ENCODE measurements at places on chromosomes 2 and 18.

- DNase-seq = no peak
These were observed 28.5 kb upstream of the MLPH start for GRCh38 chr2:237458519-237458918.

DNA sequence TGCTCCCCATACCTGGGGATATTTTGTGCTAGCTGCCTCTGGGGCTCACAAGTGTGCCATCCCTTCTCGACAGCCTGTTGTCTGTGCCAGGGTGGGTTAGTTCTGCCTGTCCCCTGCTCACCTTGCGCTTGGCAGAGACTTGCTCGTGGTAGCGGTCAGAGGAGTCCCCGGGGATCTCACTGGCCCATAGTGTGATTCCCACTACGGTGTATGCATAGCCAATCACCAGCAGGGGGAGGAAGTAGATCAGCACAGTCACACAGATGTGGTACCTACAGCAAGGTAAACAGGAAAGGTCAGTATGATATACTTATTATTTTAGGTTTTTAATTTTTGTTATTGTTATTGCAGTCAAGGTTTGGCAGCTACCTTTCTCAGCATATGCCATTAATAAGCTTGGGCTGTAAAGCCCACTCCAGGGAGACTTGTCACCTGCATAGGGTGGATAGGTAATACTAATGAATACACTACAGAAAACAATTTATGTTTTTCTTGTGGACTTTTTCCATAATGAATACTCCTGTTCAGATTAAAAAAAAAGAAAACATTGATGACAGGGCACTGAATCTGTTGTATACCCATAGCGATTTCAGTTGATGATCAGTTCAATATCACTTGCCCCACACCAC, 95.2 kb downstream of the POLE4 start:
- no peak for DNase-seq

DNA sequence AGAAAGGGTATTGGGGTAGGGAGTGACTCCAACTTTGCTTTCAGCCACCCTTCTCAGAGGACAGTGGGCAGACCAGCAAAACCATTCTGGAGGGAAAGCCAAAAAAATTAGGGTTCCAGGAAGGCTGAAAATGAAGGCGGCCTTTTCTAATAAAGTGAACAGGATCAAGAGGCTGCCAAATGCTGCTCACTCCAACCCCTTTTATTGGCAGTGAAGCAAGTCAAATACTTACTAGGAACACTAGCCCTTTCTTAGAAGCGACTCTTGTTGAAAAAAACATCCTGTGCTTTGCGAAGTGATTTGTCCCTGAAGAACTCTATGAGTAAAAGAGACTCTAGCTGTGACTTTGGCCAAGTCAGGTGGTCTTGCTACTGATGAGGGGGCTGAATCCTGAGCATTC, 83.6 kb upstream of the CYP1B1 start:
- no peak for DNase-seq

- no peak for DNase-seq
These were observed 49.7 kb downstream of the BABAM2 start for GRCh38 chr2:27940090-27940671.

GRCh38 chr2:218006741-218007140, 3.9 kb upstream of the TNS1 start:
- DNase-seq = no peak

DNA sequence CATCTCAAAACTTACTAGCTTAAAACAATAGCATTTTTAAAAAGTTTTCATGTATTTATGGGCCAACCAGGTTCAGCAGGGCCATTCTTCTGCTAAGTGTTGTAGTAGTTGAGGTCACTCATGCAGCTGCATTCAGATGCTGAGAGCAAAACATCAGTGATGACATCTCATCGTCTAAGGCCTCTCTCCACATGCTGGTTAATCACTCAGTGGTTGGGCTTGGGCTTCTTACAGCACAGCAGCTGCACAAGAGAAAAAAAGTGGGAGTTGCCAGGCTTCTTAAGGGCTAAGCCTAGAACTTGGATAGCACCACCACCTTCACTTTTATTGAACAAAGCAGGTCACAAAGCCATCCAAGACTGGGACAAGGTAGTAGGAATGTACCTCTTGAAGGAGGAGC, 190.3 kb downstream of the IRS1 start:
- no peak for DNase-seq

DNA sequence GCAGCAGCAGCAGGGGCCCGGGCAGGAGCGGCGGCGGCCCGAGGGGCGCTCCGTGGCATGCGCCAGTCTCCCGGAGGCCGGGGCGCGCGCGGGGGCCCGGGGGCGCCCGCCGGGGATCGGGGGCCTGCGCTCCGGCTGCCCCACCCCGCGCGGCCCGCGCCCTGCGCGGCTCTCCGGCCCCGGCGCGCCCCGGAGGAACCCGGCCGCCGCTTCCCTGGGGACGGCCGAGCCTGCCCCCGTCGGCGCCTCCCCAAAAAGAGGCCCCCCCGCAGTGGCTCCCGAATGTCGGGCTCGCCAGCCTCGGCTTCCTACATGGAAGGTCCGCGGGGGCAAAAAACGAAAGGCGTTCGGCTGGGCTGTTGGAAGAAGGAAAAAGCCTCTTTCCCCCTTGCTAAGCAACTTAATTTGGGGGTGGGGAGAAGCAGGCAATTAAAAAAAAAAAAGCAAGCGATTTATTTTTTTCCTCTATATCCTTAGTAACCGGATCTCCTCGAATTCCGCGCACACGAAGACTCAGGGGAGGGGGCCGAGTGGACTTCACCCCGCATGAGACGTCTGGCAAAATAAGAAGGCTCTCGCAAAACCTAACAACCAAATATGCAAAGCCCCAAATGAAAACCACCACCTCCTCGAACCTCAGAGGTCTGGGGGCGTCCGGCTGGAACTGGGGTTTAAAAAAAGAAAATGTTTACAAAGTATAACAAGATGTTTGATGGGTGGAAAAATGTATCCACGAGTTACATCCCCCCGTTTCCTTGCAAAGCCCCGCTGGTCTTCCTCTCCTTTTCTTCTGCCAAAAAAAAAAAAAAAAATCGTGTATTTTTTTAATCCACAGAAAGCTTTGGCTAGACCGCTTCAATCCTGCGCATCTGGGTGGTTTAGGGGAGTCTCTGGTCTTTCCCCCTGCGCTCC, at the start of gene SMAD7:
SMAD7 (minus strand) TSS at position 430 of the 912 bp plus-strand sequence. CDS start 541 bp downstream, outside the sequence.
- DNase-seq = no peak

DNA sequence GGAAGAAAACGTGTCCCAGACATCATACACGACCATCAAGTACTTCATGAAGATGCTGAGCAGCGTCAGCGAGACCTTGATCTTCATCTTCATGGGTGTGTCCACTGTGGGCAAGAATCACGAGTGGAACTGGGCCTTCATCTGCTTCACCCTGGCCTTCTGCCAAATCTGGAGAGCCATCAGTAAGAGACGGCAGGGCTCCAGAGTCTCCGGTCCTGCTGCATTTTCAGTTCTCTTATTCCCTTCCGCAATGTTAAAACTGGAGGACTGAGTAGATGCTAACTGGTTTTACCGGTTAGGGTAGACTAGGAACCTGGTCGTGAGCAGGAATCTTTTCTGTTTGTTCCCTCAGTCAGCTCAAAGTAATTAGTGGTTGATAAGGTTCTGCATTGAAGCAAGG, 32.3 kb downstream of the SLC9A4 start:
- no peak for DNase-seq

DNA sequence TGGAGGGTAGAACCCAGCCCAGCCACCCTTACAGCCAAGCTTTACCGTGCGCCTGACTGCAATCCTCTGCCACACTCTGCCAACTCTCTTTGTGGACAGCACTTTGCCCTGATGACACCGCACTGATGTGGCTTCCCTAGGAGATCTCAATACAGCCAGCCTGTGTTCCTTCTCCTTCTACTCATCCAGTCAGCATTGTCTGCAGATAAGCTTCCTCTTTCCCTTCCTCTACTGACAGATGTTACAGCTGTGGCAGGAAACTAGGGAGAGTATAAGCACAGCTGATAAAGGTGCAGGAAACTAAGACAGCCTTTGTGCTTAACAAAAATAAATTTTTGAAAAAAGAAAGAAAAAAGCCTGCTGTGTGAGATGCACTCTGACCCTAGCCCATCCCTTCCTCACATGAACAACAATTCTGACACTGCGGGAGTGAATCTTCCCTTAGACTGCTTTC, 25.0 kb downstream of the CEP68 start:
- no peak for DNase-seq

DNA sequence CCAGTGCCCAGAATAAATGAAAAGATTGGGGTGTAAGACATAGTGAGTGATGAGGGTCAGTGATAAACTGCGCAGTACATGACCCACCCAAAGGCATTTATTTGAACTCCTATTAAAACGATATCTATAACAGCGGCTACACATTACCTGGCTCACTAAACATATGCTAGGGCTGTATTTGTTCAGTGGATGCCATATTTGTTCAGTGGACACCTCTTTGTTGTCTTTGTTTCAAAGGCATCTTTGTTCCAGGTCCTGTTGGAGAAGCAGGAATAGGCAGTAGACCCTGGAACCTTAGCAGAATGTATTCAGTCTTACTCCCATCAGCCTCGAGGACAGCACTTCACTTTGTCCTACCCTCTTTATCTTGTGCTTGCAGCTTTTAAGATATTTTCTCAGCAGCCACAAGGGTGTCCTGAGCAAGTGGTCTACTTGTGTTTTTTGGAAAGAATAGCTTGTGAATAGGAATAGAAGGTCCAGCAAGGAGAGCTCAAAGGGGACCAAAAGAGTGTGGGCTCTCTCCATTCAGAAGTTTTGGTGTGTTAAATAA, 650.8 kb upstream of the FANCL start:
- DNase-seq = no peak

GRCh38 chr2:191376981-191377629, 131.9 kb downstream of the MYO1B start:
- no peak for DNase-seq

DNA sequence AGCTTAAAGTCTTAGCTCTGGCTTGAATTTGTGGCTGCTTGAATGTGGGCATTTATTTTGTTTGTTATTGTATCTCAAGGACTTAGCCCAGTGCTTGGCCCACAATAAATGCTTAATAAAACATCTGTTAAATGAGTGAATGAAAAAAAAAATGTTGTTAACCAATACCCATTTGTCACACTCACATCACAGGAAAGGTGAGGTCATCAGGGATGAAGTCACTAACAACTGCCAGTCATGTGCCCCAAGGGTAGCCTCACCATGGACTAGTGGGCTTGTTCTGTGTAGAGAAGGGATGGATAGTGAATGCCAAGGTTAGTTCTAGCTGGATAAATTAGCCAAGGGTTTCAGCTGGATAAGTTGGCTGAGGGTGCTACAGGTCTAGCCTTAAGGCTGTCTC, 3.0 kb downstream of the NRBP1 start:
- DNase-seq = no peak

DNA sequence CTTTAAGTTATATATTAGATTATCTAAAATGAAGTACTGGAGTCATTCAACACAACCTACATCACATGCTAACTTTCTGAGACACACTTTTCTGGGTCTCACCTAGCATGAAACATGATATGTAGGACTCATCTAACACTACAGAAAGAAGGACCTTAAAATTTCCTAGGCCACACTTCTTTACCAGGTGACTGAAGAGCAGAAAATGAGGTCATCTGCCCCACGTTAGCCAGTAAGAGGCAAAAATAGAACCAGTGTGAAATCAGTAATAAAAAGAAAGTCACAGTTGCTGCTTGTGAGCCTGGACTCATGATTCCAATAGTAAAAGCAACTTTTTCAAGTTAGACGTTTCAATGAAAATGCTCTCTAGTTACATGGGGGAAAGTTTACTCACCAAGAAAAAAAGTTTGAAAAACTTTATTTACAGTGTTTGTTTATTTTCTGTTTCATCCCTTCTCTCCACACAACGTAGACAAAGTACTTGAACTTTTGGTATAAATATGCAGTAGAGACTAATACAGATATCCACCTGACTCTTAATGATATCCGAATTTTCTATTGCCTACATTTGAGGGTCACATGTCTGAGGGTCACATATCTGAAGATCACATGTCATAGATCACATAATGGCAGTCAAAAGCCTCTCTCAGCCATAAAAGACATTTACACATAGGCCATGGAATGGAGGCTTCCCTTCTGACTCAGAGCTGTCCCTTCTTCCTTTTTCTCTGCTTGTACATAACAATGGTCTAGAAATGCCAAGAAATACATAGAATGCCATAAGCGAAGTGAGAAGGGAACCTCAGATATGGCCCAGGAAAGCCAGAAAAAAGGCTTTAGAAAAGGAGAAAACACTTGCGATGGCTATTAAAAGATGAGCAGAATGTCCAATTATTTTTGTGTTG, 362.9 kb downstream of the ZEB2 start:
- DNase-seq = no peak

DNA sequence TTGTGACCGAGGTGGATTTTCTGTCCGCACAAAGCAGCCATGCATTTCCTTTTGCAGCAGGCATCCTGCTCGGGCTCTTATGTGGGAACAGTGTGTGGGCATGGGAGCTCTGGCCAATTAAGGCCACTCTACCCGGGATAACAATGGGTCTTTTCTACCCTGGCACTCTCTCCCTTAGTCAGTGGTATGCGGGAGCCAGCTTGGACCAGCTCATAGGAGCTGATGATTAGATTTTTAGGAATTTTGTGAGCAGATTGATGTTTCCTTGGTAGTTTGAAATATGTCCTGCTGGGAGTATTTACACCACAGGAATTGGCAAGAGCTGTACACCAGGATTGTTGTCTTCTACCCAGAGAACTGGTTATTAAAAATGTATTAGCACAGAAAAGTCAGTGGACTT, 89.3 kb downstream of the SPP2 start:
- DNase-seq = no peak

DNA sequence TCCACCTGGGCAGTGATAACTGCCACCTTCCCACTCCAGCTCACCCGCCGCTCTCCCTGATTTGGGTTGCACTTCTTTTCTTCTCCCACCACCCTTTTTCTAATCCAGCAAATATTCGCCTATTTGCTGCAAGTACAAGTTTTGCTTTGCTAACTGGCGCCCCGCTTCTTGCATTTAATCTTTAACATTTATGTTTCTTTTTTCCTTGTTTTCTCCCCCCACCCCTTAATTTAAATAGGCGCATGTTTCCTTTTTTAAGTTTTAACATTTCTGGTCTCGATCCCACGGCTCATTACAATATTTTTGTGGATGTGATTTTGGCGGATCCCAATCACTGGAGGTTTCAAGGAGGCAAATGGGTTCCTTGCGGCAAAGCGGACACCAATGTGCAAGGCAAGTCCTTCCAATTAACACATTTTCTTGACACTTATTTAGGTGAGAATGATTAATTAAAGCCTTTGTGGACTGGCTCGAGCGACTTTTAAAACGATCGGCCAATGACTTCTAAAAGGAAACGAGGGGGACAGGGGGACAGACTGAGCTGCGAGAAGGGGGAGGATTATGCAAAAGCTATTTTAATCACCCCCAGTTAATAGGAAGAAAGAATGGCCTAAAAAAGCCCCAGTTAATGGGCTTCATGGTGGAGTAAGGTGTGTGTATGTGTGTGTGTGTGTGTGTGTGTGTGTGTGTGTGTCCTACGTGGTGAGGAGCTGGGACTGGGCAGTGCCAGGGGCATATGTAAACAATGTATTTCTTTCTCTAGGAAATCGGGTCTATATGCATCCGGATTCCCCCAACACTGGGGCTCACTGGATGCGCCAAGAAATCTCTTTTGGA, 1.6 kb downstream of the TBR1 start:
- DNase-seq = no peak

DNA sequence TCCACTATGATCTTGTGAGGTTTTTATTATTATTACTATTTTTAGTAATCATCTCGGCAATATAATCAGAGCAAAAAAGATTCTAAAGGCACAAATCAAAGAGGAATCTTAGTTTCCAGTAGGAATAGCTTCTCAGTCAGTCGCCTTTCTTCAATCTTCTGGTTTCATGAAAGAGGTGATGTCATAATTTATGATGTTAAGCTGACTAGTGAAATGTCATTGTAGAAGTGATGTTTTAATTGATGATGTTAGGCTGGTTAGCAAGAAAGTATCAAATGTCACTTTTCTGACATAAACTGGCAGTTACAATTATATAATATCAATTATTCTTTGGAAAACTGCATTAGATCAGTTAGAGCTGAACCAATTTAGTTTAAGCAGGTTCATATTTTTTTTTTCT, 476.7 kb upstream of the ETAA1 start:
- no peak for DNase-seq

Measured in activated gamma-delta T cell treated with Interleukin-2 at 50 U/mL for 16 hours (primary cell).